ENCODE measurements at places on chromosomes 11 and 22.

DNA sequence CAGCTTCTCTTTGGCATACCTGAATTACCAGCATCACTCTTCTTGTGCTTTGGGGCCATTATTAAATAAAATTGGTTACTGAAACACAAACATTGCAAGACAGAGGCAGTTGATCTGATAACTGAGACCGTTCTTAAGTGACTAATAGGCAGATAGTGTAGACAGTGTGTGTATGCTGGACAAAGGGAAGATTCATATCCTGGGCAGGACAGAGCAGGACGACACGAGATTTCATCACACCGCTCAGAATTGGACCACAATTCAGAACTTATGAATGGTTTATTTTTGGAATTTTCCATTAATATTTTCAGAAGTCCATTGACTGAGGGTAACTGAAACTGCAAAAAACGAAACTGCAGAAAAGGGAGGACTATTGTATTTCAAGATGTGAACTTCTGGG lies 68.6 kb downstream of the LDLRAD3 start:
- peak; percentile 57 for DNase-seq

GRCh38 chr11:66901964-66902390 lies 45.1 kb downstream of the LRFN4 start:
- DNase-seq, result no peak

GRCh38 chr22:42437488-42438292 lies 5.5 kb upstream of the NFAM1 start:
- DNase-seq, result peak; percentile 17

GRCh38 chr11:68003846-68004550 lies at the start of gene UNC93B1:
Gene UNC93B1 (minus strand): TSS chr11:68004097. CDS start chr11:68004043, 54 bp downstream.
- DNase-seq, result peak; percentile 77

GRCh38 chr22:43880541-43880991 lies 11.2 kb downstream of the PNPLA5 start:
- DNase-seq, result no peak

DNA sequence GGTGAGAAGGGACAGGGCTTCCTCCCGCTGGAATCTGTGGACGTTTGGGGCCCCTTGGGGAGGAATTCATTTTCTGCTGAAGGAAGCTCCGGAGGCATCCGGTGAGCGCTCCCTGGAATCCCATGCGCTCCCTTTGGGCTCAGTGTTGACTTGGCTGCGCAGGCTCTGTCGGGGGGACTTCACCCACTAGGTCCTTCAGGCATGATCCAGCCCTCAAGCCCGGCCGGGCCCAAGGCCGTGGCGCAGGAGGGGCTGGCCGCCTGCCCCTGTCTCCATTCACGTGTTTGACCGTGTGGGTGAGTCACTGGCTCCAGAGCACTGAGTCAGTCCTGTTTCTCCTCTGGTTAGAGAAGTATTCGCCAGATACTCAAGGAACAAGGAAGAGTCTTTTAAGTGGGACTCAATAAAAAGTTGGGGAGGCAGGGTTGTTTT lies 1.4 kb downstream of the CTTN start:
- peak; percentile 94 for DNase-seq

DNA sequence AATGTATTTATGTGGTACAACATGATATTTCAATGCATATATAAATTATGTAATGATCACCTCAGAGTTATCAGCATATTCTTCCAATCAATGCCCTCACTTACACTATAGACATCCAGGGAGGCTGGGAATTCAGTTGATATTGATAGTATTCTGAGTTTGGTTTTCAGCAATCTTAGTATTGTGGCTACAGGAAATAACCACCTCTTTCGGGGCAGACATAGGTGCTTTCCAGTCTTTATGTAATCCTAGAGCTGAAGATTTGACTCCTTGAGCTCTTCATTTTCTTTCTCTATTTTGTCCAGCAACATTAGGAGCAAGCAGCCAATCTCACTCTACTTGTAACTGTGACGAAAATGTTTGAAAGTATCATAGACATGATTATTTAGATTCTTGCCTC lies 712.7 kb upstream of the KIRREL3 start:
- no peak for DNase-seq

- DNase-seq, result no peak
Measured at GRCh38 chr11:62976109-62976508, 8.7 kb downstream of the SLC22A6 start.

- no peak for DNase-seq
Measured at GRCh38 chr11:83057721-83058120, 14.0 kb downstream of the RAB30 start.

- no peak for DNase-seq
Measured at GRCh38 chr11:133118563-133119268, 413.6 kb downstream of the OPCML start.

DNA sequence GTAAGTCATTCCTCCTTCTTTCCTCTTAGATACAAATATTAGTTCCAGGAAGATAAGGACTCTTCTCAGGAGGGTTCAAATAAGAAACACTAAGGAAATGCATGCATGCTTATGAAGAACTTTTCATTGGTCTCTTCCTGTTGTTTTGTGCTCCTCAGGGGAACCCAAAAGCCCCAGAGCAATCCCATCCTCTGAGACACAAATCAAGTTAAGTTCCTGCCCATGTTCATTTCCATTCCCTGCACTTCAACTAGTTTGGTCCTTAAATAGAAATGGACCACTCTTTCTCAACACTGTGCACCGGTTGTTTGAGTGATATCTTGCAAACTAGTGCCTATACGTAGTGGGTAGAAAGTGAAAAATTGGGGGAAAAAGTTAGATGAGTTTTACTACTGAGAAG lies at the start of gene OR10G4:
Gene OR10G4, plus strand, starts transcription at position 301 of the 400 bp plus-strand sequence. CDS start 2,578 bp downstream, outside the sequence.
- no peak for DNase-seq

- no peak for DNase-seq
Measured at GRCh38 chr22:25407226-25407858, 157.1 kb upstream of the GRK3 start.

DNA sequence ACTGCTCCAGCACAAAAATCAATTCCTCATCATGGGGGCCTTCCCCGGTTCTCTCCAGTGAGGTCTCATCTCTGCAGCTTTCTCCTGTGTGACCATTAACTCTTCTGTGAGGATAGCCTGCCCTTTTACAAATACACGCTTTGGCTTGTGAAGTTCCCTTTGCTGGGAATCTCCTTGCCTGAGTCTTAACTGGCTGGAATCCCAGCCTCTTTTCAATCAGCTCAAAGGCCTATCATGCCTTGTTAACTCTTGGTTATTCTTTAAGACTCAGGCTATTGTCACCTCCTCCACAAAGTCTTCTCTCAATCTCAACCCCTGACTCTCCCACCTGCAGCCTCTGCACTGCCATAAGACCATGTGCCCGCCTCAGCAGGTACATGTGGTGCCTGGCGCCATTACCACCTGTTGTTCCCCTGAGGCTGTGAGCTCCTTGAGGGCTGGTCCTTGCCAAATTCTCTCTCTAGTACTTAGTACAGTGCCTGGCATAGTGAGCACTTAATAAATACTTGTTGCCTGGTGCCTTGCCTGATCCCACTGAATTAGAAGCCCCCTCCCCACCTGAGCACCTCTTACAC lies 128.2 kb downstream of the ST3GAL4 start:
- no peak for DNase-seq

- DNase-seq, result no peak
Measured at GRCh38 chr11:118653684-118654390, 25.6 kb downstream of the TREH start.

GRCh38 chr11:99069856-99070444 lies 49.2 kb downstream of the CNTN5 start:
- DNase-seq, result peak; percentile 4

DNA sequence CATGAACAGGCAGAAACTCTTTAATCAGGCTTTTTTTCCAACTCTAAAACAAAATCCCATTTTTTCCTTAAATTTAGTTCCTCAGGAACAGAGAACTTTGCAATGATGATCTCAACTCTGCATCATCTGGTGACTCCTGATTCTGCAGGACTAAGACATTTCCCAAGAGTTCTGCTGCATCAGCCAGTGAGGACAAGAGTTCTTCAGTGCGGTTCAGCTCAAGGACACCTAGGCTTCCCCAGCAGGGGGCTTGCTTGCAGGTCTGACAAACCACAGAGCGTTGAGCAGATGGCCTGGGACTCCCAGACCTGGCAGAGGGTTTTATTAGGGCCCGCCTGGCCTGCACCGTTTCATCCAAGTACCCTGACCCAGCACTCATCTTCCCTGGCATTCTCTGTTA lies 6.4 kb downstream of the CDCA5 start:
- DNase-seq, result no peak

GRCh38 chr11:115555336-115556090 lies 51.3 kb upstream of the CADM1 start:
- DNase-seq, result peak; percentile 16

DNA sequence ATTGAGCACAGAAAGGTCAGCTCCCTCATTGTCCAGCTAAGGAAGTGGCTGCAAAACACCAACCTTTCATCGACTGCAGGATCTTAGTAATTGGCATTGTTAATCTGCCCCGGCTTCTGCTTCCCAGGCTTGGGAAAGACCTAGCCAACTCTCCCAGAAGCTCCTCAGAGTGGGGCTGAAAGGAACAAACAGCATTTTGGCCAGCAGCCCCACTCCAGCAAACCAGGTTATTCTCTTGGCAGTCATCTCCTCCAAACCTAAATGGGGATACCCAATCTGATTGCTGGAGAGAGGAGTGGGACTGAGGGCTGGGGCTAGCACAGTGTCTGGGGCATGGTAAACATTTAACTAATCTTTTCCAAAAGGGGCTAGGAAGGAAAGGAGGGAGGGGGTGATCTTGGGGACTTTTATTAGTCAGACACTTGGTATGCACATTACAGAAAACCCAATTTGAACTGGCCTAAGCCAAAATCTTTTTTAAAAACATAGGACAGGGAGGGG lies 294.4 kb downstream of the MN1 start:
- DNase-seq, result peak; percentile 50

DNA sequence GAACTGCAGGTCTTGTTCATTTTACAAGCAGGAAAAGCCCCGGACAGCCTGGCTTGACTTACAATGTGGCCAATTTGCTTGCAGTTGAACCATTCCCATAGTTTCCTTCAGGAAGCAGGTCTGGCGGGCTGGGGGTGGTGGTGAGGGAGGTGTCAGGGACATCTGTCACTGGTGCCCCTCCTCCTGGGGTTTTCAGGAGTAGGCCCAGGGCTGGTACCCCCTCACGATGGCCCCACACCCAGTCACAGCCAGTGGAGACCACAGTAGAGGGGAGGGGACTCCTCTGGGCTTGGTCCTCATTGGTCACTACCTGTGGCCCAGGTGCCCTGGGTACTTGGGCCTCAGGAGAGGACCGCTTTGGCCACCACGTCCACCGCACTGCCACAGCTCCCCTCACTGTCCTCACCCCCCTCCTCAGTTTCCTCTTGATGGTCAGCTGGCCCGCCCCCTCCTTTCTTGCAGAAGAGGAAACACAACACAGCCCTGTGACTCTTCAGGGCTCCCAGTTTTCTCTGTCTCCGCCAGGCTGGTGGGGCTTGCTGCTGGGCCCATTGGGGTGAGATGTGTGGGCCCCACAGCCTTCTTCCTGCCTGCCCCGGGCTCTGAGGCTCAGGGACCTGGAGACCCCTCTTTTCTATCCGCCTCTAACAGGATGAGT lies 39.8 kb upstream of the SHISAL1 start:
- DNase-seq, result no peak

Data from fibroblast of lung (primary cell).